ENCODE measurements at places on chromosomes 7 and 10.

DNA sequence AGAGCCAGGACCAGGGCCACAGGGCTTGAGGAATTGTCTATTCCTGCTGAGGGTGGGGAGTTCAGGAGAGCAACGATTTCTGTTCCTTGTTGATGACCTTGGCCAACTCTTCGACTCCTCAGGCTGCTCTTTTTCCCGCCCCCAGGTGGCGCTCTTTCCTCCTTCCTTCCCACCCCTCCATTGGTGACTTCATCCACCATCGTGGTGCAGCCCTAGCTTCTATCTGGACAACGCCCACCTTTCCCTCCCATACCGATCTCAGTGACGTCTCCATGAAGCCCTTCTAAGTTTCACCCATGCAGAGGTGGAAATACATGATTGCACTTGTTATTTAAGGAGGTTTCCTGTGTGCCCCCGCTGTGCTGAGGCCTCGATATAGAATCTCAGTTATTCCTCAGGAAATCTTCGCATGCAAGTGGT lies 22.1 kb upstream of the CARD11 start:
- peak; percentile 85 for DNase-seq

DNA sequence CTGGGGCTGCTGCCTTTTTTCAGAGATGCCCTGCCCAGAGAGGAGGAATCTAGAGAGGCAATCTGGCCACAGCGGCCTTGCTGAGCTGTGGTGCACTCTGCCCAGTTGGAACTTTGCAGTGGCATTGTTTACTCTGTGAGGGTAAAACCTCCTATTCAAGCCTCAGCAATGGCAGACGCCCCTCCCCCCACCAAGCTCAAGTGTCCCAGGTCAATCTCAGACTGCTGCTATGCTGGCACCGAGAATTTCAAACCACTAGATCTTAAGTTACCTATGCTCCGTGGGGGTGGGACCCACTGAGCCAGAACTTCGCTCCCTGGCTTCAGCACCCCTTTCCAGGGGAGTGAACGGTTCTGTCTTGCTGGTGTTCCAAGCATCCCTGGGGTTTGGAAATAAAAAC lies 77.2 kb downstream of the EXOC4 start:
- DNase-seq = no peak

DNA sequence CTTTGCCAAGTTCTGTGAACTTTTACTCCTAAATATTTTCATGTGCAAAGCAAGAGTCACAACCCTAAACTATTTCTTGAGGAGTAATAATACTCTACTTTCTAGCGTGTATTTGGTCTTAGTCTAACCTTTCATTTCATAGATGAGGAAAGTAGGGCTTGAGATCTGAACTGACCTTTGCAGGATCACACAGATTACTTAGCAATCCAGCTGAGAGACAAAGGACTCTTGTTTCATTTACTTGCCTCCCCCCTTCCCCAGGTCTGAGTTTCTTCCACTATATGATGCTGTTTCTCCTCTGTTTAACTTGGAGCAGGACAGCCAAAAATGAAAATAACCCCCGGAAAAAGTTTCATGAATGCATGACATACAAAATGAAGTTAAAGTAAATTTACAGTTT lies 75.3 kb upstream of the PTN start:
- DNase-seq = no peak

DNA sequence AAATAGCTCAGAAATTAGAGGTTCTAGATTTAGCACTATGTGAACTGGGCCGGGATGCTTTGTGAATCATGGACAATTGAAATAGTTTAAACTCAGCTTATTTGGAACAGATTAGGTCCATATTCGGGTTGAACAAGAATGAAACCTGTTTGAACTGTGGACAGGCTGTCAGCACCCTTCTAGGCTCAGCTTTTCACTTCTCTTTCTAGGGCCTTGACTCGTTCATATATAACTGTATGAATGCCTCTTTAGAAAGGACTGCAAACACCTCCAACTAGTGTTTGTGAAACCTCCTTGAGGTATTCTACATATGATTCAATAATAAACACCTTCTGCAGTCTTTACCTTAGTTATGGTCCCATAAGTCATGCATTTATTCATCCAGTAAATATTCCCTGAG lies 115.6 kb downstream of the REEP3 start:
- no peak for DNase-seq

DNA sequence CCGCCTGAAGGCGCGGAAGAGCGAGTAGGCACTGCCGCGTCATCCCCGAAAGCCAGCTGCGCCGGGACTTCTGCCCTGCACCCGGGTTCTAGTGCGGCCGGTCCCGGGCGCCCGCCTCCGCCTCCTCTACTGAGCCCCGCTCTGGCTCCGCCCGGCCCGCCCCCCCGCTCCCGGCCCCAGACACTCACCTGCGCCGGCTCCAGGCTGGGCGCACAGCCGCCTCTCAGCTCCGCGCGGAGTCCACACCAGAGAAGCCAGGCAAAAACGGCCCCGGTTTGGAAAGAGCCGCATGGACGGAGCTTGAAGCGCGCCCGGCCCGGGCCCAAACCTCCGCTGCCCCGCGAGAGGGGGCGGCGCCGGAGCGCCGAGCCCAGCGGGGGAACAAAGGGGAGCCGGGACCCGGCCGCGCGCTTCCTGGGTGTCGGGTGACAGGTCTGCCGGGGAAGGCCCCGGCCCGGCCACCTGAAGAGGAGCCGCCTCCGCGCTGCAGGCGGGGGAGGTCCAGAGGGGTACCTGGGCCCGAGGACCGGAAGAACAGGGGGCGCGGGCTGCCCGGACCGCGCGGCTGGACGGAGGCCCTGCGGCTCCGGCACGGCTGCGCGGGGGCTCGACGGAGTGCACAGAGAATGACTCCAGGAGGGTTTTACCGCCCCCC lies 168.2 kb downstream of the NRF1 start:
- peak; percentile 96 for DNase-seq

GRCh38 chr7:41005374-41005901 lies 697.5 kb downstream of the INHBA start:
- DNase-seq = peak; percentile 21

DNA sequence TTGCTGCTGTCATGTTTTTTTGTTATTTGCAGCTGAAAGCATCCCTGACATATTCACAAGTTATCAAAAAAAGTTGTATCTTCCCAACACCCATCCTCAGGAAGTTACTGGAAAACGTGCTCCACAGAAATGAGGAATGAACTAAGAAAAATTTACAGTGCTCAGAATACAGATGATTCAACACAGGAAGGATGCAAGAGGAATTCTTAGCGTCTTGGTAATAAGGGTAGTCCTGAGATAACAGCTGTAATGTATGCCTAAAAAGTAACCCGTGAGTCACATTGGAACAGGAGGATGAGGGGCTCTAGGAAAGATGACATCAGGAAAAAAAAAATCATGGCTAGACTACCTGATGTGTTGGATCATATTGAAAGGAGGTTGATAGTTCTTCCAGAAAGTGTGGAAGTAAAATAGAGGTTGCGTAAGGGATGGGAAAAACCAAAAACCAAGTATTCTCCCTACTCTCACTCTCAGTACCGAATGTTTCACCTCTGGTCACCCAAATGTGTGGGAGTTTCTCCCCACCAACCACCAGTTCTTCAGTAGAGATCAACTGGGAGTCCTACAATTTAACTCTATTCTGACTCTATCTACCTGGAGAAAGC lies 3.9 kb downstream of the ADAM12 start:
- no peak for DNase-seq

GRCh38 chr7:47814905-47815613 lies 133.2 kb downstream of the PKD1L1 start:
- DNase-seq = no peak

GRCh38 chr7:35446091-35446490 lies 192.2 kb upstream of the TBX20 start:
- no peak for DNase-seq

- no peak for DNase-seq
Measured at GRCh38 chr10:62640411-62640810, 164.1 kb upstream of the ADO start.

DNA sequence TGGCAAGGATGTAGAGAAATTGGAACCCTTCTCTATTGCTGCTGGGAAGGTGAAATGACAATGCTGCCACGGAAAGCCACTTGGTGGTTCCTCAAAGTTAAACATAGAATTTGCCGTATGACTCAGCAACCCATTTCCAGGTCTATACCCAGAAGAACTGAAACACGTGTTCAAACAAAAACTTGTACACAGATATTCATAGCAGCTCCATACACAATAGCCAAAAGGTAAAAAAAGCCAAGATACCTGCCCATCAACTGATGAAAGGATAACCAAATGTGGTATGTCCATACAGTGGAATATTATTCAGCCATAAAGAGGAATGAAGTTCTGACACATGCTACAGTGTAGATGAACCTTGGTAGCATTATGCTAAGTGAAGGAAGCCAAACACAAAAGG lies 39.1 kb downstream of the LHPP start:
- DNase-seq = no peak

GRCh38 chr10:115985786-115986185 lies 287.2 kb downstream of the GFRA1 start:
- DNase-seq = no peak

DNA sequence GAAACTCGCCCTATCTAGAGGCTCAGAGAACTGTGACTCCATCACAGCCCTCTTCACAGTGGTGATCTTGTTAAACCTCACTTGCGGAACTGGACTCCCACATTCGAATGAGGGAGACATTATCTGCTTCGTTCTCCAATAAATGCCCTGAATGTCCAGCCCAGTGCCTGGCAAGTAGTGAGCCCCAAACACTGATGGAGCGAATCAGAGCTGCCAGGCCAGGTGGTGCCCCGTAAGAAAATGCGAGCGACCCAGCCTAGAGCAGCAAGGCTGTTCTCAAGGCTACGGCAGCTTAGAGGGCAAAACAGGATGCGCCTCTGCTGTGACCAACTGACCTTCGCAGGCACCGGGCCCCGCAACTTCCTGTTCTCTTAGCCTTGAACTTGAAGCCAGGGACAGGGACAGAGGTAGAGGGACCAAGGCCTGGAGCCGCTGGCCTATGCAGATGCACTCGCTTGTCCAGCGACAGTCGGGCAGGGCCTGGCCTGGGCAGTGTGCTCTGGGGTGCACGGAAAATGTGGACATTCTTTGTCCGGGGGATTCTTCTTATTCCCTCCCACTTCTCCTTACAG lies 217.6 kb downstream of the TCERG1L start:
- DNase-seq = no peak

DNA sequence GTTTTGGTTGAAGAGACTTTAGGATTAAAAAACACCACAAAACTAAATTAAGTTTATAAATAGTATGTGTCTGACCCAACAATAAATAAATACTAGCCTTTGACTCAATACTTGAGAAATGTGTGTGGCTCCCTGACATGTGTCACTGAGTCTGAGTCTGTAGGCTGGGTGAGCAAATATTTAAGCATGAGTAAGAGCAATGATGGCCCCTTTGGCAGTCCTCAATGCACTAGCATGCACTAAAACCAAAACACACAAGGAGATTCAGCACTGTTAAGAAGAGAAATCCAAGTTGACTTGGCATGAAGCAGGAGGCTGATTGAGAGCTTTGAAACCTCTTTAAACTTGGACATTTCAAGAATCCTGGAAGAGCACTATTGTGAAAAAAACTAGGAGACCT lies 37.1 kb downstream of the CCDC71L start:
- DNase-seq = peak; percentile 10

DNA sequence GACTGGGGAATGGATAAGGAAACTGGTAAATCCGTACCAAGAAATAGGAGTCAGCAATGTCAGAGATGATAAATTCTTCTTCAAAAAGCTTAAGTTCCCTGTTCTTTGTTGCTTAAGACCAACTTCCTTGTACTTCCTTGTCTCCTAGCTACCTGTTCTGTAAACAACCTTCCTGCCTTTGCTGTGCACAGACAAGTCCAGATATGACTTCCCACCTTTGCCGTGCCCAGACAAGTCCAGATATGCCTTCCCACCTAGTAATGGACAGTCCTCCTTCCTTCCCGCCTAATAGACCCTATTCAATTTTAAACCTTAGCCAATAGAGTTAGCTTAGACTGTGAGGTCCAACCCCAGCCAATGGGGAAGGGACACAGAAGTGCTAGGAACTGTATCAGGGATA lies 2.5 kb upstream of the ZNF33A start:
- DNase-seq = no peak

DNA sequence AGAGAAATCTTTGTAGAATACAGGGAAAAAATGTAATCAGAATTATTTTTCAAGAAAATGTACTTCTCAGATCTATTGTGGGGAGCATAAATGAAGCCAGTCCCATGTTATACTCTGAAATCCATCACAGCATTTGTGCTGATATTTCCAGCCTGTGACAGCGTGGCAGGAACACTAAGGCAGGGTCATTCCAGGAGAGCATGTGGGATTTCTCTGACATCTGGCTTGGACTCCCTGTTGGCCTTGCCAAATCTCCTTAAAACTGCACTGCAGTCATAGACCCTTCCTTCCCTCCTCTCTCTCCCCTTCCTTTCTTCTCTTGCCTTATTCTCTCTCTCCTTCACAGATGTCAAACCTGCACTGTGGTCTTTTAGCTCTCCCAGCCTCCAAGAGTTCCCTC lies 6.5 kb upstream of the TSPAN13 start:
- DNase-seq = no peak

DNA sequence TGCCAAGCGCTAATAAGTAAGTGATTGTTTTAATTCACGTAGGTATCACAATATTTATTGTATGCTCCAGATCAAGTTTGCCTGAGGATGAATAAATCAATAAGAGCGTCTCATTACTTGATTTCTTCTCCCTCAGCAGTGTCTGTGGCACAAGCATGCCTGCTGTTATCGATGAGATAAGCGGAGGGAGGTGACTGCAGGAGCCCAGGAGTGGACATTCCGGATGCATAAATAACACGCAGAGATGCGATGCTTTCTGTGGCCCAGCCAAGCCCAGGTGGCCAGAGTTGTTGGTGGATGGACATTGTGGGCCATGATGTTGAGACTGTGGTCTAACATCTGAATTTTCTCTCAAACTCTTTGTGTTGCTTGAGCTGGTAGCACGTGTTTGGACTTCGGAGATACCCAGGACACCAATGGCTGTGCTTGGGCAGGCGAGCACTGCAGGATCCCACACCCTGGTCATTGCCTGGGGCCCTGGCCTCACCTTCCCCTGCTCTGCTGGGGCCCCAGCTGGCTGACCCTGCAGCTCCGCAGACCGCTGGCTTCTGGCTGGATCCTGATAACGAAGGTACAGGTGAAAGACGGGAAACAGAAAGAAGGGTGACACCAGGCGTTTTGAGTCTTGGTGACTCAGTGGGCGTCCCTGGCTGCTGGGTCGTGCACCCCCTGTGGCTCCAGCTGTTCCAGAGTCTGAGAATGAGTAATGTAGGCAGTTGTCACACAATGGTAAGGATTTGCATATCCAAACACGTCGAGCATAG lies 31.2 kb upstream of the MNX1 start:
- no peak for DNase-seq

DNA sequence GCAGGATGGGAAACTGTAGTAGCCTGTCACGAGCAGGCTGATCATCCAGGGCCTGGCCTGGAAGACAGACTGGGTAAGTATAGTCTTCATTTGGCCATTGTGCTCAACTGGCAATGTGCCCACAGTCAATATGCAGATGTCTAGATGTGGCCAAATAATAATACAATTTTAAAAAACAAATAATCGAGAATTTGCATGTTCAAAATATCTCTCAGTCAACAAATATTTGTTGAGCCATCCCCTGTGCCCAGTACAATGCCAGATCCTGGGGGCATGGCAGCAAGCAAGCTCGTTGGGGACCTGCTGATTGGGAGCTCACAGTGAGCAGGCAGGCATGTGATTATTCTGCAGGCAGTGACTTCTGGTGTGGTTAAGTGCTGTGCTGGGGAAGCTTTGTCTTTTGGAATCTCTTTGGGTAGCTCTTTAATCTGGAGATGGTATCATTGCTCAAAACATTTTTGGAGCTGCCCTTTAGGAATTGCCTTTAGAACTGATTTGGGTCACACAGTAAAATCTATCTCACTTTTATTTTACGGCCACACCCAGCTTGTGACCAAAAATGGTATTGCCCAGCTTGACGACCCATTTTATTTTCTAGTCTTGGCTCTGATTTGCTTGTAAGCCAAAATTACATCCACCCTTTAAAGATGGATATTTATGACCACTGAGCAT lies 92.2 kb downstream of the PLCE1 start:
- DNase-seq = no peak

- no peak for DNase-seq
Measured at GRCh38 chr7:55770778-55771177, 91.8 kb downstream of the SEPTIN14 start.
